Upper lobe of right lung (tissue), 1 donor: ENCODE measurements at places on chromosomes 5 and 9.

DNA sequence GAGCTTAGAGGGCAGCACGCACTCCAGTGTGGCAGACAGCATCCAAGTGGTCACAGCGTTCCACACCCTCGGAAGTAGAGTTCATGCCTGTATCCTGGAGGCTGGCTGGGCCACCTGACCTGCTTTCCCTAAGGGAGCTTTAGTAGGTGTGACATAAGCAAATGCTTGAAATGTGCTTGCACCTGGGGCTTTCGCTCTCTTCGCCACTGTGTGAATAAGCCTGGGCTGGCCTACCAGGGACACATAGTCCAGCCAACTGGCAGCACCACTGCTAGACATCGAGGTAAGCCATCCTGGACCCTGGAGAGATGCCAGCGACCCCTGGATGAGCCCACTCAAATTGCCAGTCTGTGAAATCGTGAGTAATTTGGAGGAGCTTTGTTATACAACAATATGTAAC is 24.9 kb upstream of the IRX4 start:
- DNase-seq, result no peak

DNA sequence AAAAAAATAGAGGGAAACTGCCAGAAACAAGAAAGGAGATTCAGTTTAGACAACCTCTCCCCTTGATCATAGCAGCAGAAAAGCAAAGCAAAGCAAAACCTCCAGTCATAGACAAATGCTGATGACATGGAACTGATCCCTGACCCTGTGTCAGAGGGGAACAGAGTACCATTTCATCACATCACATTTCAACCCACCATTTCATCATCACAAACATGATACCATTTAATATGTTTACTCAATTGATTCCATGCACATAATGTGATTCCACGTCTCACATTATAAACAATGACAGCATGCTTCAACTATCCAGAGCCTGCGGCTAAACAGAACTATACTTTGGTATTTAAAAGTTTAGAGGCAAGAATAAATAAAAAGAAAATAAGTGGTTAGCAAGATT is 28.7 kb upstream of the ACOT12 start:
- DNase-seq, result no peak

DNA sequence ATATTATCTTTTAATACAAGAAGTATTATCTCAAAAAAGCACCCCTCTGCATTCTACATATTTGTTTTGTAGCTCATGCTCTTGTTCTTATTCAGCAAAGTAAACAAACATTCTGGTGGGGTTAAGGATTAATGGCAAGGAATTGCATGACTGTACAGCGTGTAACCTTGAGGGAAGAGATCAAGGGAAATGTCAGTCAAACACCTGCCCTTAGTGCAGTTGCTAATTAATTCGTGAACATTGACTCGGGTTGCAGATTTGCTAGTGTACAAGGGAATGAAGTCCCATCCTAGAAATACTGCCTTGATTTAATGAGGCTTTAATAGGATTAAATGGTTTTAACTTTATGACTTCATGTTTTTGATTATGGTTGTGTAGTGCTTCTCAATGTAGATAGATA is 1758.1 kb downstream of the MAT2B start:
- DNase-seq, result no peak

DNA sequence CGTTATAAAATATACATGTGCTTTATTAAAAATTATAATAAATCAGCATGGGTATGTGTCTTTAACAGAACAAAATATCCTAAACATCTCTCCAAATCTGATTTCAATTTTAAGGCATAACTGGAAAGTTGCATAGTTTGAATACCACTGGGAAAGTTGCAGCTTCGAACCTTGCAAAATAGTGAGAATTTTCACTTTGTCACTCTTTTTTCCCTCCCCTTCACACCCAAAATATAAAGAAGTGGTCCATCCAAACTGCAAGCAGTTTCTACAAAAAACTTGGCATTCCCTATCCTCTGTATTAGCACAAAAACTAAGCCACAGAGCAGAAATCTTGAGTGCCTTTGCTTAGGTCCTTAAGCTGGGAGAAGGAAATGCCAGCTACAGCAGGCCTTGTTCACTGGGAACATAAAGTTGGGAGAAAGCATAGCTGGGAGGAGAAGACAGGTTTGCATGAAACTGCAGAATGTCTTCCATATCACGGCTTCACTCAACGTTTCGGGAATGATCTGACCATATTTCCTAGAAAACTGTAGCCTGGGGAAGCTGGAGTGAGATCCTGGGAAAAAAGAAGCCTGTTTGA is 400.3 kb downstream of the EBF1 start:
- DNase-seq, result no peak

- DNase-seq, result no peak
Observed at GRCh38 chr9:70679845-70680244, 265.4 kb upstream of the KLF9 start.
